Right lobe of liver (tissue), 6 donors: ENCODE measurements at places on chromosomes 2 and 18. TPM values are rescaled to one million over a fixed set of nuclear protein-coding genes. Genes with fewer than 3 reads are reported as not detected.

- DNase-seq = no peak
These were observed 33.5 kb downstream of the LGALSL start for GRCh38 chr2:64487256-64488049.

GRCh38 chr18:27599202-27599829 is 414.2 kb upstream of the CHST9 start:
- no peak for DNase-seq

The CD8B2 gene
- total RNA-seq = not detected

DNA sequence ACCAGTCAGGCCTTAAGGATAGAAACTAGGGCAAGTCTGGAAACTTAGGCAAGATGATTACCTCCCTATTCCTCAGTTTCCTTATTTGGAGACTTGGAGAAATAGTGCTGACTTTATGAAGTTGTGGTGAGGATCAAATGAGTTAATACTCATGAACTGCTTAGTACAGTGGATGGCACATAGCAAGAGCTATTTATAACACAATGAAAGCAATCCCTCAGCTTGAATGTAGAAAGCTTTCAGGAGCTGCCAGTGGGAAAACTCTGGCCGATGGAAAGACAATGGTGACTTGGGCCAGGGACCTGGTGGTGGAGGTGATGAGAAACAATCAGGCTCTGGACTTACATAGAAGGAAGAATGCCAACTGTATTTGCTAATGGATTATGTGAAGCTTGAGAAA is 269.4 kb upstream of the THUMPD2 start:
- no peak for DNase-seq

GRCh38 chr2:237359518-237359840 is 54.5 kb downstream of the COL6A3 start:
- no peak for DNase-seq

GRCh38 chr2:120477198-120477597 is 131.3 kb downstream of the INHBB start:
- no peak for DNase-seq

- DNase-seq = no peak
These were observed 355.6 kb upstream of the PIK3C3 start for GRCh38 chr18:41599466-41599865.

The SEC11C gene
- total RNA-seq = 86.6 TPM

The RAD51AP2 gene
- not detected for total RNA-seq

GRCh38 chr2:1418566-1418965 is 5.3 kb downstream of the TPO start:
- no peak for DNase-seq

GRCh38 chr2:16318051-16318450 is 347.6 kb downstream of the CYRIA start:
- DNase-seq = no peak

DNA sequence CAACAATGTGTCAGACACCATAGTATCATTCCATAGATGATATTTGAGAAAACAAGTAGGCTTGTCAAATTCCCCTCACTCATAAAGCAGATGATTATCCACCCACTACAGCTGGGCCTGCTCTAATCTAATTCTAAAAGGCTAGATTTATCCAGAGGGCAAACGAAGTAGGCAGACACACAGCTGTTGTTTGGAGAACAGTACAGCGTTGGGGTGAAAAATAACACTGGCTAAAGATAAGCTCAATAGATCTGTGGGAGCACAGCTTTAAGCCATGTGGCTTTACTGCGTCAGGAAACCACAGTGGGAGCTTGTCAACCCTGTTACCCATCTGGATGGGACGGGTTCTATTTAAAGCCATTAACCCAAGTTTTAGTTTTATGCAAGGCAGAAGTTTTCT is 48.9 kb upstream of the COBLL1 start:
- no peak for DNase-seq

The DPYSL5 gene
- total RNA-seq = not detected

- peak; percentile 26 for DNase-seq
These were observed 97.6 kb downstream of the NDUFA10 start for GRCh38 chr2:239927424-239927981.

DNA sequence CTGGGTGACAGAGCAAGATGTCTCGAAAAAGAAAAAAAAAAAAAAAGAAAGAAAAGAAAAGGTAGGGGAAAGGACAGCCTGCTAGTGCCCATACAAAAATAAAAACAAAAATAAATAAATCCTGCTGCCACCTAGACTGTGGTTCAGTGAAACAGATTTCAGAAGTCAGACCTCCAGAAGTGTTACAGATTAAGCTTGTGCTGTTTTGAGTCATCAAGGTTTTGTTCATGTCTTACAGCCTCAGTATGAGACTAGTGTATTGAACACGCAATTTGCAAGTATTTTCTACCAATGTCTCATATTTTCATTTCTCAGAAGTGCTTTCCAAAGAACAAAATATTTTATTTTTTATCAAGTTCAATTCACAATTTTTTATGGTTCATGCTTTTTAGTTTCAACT is 720.4 kb upstream of the GYPC start:
- no peak for DNase-seq

DNA sequence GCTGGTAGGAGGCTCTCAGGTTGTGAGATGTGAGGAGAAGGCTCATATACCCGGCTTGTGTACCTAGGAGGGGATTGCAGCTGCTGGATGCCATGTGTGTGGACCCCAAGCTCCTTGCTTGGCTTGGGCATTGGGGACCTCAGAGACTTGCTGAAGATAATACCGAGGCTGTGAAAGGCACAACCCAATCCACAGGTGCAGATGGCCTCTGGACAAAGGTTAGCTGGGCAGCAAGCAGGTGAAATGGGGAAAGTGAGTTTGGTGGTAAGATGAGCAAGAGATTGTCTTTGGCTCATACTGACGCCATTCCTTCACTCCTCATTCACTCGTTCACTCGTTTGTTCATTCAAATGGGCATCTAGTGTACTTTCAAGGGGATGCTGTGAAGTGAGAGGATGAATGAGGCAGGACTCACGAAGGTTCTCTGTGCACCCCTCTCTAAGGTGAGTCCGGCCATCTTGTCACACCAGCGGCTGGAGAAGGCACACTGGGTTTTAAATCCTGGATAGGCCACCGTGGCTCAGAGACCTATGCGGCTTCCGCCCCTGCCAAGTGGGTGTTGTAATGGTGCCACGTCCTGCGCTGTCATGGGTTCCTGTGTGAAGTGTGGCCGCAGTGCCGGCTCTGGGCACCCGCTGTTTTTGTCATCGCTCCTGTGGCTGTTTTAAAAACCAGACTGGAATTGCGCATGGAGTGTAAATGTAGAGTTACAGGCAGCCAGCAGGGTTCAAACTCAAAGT is 13.7 kb downstream of the FBLN7 start:
- peak; percentile 26 for DNase-seq

DNA sequence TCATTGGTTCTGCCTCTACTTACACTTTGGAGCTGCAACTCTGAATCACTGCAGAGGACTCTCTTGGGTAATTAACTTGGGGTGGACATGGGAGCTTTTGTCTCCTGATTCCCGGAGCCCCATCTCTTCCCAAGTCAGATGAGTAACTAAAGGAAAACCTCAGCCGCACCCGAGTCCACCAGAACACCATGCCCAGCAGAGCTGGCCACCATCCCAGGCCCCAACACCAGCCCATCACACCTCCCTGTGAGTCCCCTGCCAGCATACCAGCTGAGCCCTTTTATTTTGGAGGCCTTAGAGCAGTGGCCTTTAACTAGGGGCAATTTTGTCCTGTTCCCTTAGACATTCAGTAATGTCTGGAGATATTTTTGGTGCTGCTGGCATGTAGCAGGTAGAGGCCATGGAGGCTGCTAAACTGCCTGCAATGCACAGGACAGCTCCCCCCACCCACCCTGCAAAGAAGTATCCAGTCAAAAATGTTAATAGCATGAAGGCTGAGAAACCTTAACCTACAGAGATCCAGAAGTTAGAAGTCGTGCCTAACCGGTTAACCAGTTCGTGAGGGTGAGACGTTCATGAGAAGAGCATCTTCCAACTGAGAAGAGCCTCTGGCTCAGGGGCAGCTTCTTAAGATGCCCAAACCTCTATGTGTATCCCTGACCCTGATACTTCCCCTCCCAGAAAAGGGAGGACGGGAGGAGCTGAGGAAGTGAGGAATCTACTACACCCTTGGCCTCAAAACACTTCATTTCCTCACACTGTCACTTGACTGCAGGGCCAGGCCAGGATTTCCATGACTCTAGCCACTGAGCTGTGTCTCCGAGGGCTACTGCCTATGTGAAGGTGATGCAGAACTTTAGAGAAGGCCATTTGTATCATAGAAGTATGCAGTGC is 139.9 kb upstream of the EPAS1 start:
- no peak for DNase-seq

DNA sequence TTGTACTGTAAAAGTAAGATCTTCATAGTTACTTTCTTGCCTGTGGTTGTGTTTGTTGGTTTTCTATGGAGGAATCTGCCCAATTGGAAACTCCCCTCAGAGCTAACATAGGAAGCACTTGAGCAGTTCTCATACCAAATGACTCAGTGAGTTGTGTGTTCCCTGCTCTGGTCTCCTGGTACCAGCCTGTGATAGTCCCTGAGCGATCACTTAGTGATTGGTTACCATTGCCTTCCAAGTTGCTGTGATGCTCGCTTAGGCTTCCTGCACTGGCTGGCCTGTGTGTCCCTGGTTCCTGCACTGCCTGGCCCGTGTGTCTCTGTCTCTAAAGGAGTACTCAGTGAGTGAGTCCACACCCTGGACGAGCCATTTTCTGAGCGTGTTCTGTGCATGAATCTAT is 133.0 kb downstream of the MAP4K4 start:
- no peak for DNase-seq

The CCDC85A gene
- 0.31 TPM for total RNA-seq

DNA sequence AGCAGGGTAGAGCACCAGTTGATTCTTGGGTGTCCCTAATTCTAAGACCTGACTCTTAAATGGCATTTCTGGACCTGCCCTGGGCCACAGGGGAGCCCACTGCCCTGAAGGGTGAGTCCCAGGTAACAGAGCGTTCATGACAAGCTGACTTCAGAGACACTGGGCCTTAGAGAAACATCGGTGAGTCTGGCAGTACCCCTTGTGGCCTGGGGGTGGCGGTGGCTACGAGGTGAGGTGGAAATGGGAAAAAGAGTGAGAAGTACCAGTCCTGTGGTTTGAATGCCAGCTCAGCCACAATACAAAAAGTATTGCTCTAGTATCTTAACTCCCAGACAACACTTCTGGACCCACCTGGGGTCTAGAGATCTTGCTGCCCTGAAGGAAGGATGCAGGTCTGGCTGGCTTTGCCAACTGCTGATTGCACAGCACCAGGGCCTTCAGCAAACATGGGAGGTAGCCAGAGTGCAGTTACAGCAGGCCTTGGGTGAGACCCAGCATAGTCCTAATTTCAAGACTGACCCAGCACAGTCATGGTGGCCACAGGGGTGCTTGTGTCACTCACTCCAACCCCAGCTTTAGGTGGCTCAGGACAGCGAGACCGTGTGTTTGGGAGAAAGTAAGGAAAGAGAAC is 44.5 kb downstream of the USP34 start:
- peak; percentile 61 for DNase-seq

The RUFY4 gene
- not detected for total RNA-seq

- DNase-seq = no peak
These were observed 11.2 kb upstream of the PROM2 start for GRCh38 chr2:95262896-95263542.

The GCKR gene
- total RNA-seq = 150 TPM

DNA sequence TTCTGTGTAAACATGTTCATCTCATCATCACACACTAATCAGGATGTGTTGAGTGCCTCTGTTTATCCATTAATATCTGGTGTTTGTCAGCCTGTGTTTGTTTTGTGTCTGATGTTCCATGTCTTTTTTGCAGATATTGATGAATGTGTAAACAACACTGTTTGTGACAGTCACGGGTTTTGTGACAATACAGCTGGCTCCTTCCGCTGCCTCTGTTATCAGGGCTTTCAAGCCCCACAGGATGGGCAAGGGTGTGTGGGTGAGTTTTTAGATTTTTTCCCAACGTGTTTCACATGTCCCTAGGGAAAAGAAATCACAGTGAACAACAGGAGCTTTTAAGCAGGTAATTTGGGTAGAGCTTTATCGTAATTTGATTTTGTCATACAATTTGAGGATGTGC is 133.7 kb upstream of the RASGRP3 start:
- DNase-seq = no peak
